MM.1S (cell line): ENCODE measurements at places on chromosomes 13 and 19.

GRCh38 chr19:7982651-7983099 is 22.8 kb downstream of the ELAVL1 start:
- no peaks in the 10 kb centered on the region for H3K27me3 ChIP-seq
- no peak for DNase-seq
- H3K27ac ChIP-seq, result no peak overlapping the region
- H3K36me3 ChIP-seq, result peaks cover 10% of the 10 kb centered on the region
- no peaks in the 10 kb centered on the region for H3K4me1 ChIP-seq
- no peak overlapping the region for H3K4me3 ChIP-seq

GRCh38 chr19:51570962-51571575 is at the start of gene ZNF175:
ZNF175 (plus strand) TSS chr19:51571283; CDS start chr19:51573330, 2,047 bp downstream.
- peak within 1 kb of the TSS; percentile 58 for H3K4me3 ChIP-seq
- no peak within 1 kb of the TSS for H3K27ac ChIP-seq
- no peaks in the 10 kb centered on the region for H3K27me3 ChIP-seq

GRCh38 chr13:20519875-20520274 is 5.8 kb downstream of the CRYL1 start:
- no peaks in the 10 kb centered on the region for H3K27me3 ChIP-seq
- no peak for DNase-seq
- H3K36me3 ChIP-seq, result no peaks in the 10 kb centered on the region
- H3K4me1 ChIP-seq, result no peaks in the 10 kb centered on the region

DNA sequence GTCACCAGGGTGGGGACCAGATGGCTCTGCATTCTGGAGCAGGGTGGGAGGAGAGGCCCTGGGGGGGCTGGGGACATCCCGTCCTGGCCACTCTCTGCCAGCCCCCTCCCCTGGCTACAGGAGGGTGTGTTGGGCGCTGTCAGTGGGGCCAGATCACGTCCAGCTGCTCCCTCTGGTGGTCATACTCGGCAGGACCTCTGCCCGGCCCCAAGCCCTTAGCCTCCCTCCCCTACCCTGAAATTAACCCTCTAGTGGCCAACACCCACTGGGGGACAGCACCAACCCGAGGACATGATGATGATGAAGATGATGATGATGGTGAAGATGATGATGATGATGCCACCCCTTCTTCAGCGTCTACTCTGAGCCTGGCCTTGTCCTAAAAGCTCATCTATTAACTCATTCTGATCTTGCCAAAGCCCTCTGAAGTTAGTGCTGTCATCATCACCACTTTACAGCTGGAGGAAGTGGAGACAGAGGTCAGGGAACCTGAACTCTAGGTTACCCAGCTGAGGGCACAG is 590 bp upstream of the LGI4 start:
- H3K4me3 ChIP-seq, result no peak overlapping the region
- H3K4me1 ChIP-seq, result 0 out of 2 replicates have a peak, but pooled peaks cover 8% of the 10 kb centered on the region
- no peaks in the 10 kb centered on the region for H3K36me3 ChIP-seq
- DNase-seq, result peak; percentile 64

GRCh38 chr13:62432906-62433305 is 1017.3 kb upstream of the PCDH20 start:
- H3K27ac ChIP-seq, result no peak overlapping the region
- DNase-seq, result no peak
- H3K4me1 ChIP-seq, result no peaks in the 10 kb centered on the region
- H3K27me3 ChIP-seq, result no peaks in the 10 kb centered on the region
- H3K4me3 ChIP-seq, result no peak overlapping the region

DNA sequence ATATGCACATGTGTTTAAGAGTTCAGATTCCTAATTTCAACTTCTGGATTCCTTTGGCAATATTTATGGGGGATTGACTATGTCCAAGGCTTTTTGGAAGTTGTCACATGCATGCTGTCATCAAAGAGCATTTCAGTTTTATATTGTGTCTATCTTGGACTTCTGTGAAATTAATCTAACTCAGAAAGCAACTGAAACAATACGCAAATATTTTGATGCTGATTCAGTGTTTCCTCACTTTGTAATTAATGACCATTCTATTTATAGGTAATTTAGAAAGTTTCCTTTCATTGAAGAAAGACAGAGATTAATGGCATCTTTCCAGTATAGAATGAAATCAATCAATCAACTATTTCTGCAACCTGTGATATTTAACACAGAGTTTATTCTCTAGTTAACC is 550.1 kb downstream of the PCDH9 start:
- H3K27ac ChIP-seq, result no peak overlapping the region
- no peaks in the 10 kb centered on the region for H3K27me3 ChIP-seq
- H3K4me1 ChIP-seq, result no peaks in the 10 kb centered on the region
- no peak for DNase-seq
- no peaks in the 10 kb centered on the region for H3K36me3 ChIP-seq

- H3K4me3 ChIP-seq, result no peak overlapping the region
- DNase-seq, result no peak
- H3K27me3 ChIP-seq, result no peaks in the 10 kb centered on the region
- no peaks in the 10 kb centered on the region for H3K4me1 ChIP-seq
These were observed 279.6 kb downstream of the PCDH20 start for GRCh38 chr13:61136093-61136492.

- H3K36me3 ChIP-seq, result peaks cover 26% of the 10 kb centered on the region
- no peak overlapping the region; the same call in 1 of the 2 replicates for H3K27ac ChIP-seq
- DNase-seq, result no peak
- peaks cover 64% of the 10 kb centered on the region for H3K4me1 ChIP-seq
- H3K27me3 ChIP-seq, result no peaks in the 10 kb centered on the region
- no peak overlapping the region for H3K4me3 ChIP-seq
These were observed 12.8 kb upstream of the UPF3A start for GRCh38 chr13:114268344-114269280.

GRCh38 chr13:39567569-39567968 is 35.4 kb downstream of the LHFPL6 start:
- H3K4me3 ChIP-seq, result no peak overlapping the region
- H3K4me1 ChIP-seq, result no peaks in the 10 kb centered on the region
- H3K27me3 ChIP-seq, result no peaks in the 10 kb centered on the region
- H3K36me3 ChIP-seq, result no peaks in the 10 kb centered on the region
- no peak overlapping the region for H3K27ac ChIP-seq
- DNase-seq, result no peak

DNA sequence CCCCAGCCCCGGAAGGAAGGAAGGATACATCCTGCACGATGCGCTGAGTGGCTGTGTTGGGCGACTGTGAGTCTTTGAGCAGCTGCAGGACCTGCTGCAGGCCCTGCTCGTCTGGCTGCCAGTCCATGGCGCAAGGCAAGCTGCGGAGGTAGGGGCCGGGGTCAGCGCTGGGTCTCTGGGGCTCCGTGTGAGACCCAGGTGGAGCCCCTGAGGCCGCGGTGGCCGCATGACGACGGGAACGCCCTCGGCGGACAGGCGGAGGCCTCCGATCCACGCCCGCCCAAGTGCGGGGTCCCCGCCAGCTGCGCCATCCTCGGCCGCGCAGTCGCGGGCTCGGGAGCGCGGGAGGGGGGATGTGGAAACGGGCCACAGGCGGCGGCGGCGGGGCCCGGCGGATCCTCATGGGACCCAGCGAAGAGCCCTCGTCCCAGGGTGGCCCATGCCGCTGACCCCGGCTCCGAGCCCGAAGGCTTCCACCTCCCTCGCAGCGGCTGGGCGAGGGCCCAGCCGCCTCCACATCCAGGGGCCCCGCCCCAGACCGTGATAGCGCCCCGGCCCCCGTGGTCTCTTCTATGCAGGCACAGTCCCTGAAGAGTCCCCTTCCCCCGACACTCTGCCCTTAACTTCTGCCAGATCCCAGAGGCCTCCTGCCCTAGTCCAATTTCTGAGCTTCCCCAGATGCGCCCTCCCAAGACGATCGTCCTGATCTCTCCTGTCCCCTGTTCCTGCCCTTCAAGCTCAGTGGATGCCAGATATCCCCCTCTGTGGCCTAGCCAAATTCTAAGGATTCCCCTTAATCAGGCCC is 2.7 kb downstream of the TNPO2 start:
- no peaks in the 10 kb centered on the region for H3K27me3 ChIP-seq
- H3K36me3 ChIP-seq, result peaks cover 5% of the 10 kb centered on the region; the same call in 1 of the 2 replicates
- H3K4me3 ChIP-seq, result peak overlapping the region; percentile 84
- H3K4me1 ChIP-seq, result peaks cover 3% of the 10 kb centered on the region; the same call in 1 of the 2 replicates
- H3K27ac ChIP-seq, result no peak overlapping the region

DNA sequence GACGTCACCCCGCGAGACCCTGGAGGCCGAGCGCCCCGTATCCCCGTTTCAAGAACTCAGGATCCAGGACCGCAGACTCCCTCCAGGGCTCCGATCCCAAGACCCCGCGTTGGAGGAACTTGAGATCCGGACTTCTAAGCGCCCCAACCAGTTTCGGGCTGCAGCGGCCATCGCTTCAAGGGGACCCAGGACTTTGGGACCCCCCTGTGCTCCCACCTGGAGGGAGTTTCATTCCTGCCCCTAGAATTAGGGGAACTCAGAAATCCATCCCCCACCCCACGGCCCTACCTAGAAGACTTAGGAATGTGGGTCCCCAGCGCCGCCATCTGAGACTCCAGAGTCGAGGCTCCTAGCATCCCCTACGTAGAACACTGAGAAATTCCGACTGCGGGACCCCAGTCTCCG is 400 bp downstream of the PLEKHG2 start:
- no peak for DNase-seq
- peaks cover 10% of the 10 kb centered on the region; the same call in 1 of the 2 replicates for H3K36me3 ChIP-seq
- peaks cover 15% of the 10 kb centered on the region for H3K4me1 ChIP-seq
- no peak overlapping the region for H3K27ac ChIP-seq
- no peaks in the 10 kb centered on the region for H3K27me3 ChIP-seq
- peak overlapping the region; percentile 79 for H3K4me3 ChIP-seq

DNA sequence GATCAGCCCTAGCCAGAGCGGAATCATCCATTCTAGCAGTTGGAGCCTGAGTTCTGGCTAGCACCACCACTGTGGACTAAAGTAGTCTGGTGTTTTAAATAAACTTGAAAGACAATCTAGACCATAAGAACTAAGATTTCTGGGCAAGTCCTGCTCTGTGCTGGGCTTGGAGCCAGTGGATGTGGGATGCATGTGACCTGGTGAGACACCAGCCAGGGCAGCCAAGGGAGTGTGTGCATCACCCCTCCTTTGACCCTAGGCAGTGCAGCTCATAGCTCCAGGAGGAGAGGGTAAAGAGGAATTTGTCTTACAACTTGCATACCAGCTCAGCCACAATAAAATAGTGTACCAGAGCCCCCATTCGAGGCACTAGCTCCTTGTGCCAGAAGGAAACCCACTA is 21.0 kb downstream of the ITGBL1 start:
- no peak for DNase-seq
- no peaks in the 10 kb centered on the region for H3K36me3 ChIP-seq
- no peaks in the 10 kb centered on the region for H3K27me3 ChIP-seq
- no peaks in the 10 kb centered on the region for H3K4me1 ChIP-seq

GRCh38 chr19:53824134-53824611 is at the start of gene NLRP12:
NLRP12 (minus strand) TSS chr19:53824314; CDS start chr19:53824174, 140 bp downstream.
- DNase-seq, result no peak
- peaks cover 6% of the 10 kb centered on the region for H3K27me3 ChIP-seq
- no peaks in the 10 kb centered on the region for H3K4me1 ChIP-seq
- no peak within 1 kb of the TSS for H3K4me3 ChIP-seq
- no peak within 1 kb of the TSS for H3K27ac ChIP-seq
- no peaks in the 10 kb centered on the region for H3K36me3 ChIP-seq

DNA sequence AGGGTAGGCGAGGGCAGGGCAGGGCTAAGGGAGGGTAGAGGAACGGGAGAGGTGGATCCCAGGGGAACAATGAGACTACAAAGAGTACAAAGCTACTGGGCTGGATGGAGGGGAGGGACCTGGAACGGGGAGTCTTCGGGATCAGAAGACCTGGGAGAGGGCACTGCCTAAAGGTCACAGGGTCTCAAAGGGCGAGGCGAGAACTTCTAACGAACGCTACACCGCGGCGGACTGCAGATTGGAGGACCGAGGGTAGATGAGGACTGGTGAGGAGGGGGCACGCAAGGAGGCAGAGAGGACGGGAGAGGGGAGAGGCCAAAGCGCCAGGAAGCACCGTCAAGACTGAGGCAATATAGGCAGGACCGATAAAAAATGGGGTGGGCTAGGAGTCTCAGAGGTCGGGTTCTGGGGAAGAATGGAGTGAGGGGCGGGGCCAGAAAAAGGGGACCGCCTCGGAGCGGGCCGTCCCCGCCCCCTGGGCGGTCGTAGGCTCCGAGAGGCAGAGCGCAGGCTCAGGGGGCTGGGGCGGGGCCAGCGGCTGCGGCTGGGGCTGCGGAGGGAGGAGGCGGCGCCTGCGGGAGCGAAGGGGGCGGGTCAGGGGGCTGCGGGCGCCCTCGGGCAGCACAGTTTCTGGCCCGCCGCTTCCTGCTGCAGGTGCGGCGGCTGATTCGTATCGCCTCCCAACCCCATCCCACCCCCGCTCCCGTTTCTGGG is 1.3 kb upstream of the KCNC3 start:
- DNase-seq, result peak; percentile 46
- no peak overlapping the region; the same call in 1 of the 2 replicates for H3K4me3 ChIP-seq
- H3K4me1 ChIP-seq, result peaks cover 5% of the 10 kb centered on the region; the same call in 1 of the 2 replicates
- no peak overlapping the region for H3K27ac ChIP-seq
- H3K36me3 ChIP-seq, result no peaks in the 10 kb centered on the region

GRCh38 chr13:76832258-76832988 is 53.8 kb downstream of the KCTD12 start:
- no peaks in the 10 kb centered on the region for H3K4me1 ChIP-seq
- no peak for DNase-seq
- no peak overlapping the region for H3K27ac ChIP-seq
- H3K36me3 ChIP-seq, result no peaks in the 10 kb centered on the region
- no peaks in the 10 kb centered on the region for H3K27me3 ChIP-seq
- H3K4me3 ChIP-seq, result no peak overlapping the region

DNA sequence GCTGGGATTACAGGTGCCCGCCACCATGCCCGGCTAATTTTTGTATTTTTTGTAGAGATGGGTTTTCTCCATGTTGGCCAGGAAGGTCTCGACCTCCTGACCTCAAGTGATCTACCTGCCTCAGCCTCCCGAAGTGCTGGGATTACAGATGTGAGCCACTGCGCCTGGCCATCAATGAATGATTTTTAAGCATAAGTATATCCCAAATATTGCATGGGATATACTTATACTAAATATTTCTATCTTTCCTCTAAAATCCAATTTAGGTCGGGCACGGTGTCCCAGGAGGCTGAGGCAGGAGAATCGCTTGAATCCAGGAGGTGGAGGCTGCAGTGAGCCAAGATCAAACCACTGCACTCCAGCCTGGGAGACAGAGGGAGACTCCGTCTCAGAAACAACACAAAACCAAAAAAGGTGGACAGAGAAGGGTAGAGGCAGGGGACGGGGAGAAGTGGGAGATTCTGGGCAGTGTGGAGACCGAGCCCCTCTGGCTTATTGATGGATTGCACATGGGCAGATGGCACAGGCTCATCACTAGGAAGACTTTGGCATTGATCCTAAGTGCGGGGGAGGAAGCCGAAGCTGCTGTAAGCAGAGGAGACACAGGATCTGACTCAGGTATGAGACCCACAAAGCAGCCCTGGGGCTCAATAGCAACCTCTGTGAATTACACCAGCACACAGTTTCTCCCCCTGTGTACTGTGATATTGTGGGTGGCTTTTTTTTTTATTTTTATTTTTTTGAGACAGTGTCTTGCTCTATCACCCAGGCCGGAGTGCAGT is 13.5 kb downstream of the ARRDC5 start:
- no peak overlapping the region for H3K4me3 ChIP-seq
- H3K27ac ChIP-seq, result no peak overlapping the region
- no peak for DNase-seq

DNA sequence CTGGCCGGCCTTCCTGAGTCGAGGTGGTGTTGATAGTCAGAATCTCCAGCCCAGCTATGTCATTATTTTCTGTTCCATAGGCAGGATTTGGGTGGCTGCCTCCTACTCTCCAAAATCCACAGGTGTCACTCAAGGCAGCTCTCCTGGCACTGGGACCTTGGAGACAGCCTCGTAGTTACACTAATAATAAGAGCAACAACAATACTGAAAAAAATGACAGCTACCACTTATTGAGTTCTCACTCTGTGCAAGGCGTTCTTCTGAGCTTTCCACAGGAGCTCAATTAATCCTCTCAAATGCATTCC is 12.2 kb upstream of the KLK12 start:
- DNase-seq, result no peak
- no peaks in the 10 kb centered on the region for H3K4me1 ChIP-seq
- no peak overlapping the region for H3K4me3 ChIP-seq

GRCh38 chr13:106911627-106912026 is 343.7 kb upstream of the ARGLU1 start:
- no peaks in the 10 kb centered on the region for H3K4me1 ChIP-seq
- no peaks in the 10 kb centered on the region for H3K27me3 ChIP-seq
- DNase-seq, result no peak
- no peak overlapping the region for H3K4me3 ChIP-seq
- H3K36me3 ChIP-seq, result no peaks in the 10 kb centered on the region
